Dermis blood vessel endothelial cell (primary cell): ENCODE measurements at places on chromosomes 6 and 20. TPM values are rescaled to one million over a fixed set of nuclear protein-coding genes. Genes with fewer than 3 reads are reported as not detected.
A peak's percentile ranks its signal among the peaks of the same experiment; 100 is the strongest.

Gene PRDM13
- total RNA-seq: not detected in 2 replicates

Gene CST2
- total RNA-seq: not detected in 2 replicates

Gene LTB
- total RNA-seq: 3.4 and 30.5 TPM in 2 replicates

Gene CST1
- total RNA-seq: 0.19 TPM in 1 of 2 replicates, not detected in the other

DNA sequence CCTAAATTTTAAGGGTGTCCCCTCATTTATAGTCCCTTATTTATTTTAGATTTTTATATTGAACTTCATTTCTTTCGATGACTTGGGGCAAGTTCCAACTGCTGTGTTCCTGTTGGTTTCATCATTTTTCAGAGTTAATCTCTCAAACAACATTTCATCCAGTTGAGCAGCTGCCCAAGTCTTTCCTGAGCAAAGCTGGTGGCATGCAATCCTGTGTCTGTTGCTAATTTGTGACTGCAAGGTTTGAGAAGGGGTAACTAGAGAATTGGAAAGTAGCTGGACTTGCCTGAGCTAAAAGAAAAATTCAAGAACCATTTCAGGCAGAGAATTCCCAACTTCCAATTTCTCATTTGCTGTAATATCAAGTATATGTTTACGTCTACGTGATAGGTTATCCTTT, 881.5 kb upstream of the SLC35B3 start:
- DNase-seq: no peak

DNA sequence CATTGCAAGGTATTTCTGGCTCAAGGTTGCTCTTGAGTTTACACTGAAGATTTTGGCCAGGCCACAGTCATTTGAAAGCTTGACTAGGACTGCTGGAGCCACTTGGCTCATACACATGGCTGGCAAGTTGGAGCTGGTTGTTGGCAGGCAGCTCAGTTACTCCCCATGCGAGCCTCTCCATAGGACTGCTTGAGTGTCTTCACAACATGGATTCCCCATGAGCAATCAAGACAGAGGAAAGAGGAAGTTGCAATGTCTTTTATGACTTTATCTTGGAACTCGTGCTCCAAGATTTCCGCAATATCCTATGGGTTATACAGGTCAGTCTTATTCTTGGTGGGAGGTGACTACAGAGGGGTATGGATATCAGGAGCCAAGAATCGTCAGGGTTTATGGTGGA, 1.4 kb upstream of the MANBAL start:
- DNase-seq: no peak

DNA sequence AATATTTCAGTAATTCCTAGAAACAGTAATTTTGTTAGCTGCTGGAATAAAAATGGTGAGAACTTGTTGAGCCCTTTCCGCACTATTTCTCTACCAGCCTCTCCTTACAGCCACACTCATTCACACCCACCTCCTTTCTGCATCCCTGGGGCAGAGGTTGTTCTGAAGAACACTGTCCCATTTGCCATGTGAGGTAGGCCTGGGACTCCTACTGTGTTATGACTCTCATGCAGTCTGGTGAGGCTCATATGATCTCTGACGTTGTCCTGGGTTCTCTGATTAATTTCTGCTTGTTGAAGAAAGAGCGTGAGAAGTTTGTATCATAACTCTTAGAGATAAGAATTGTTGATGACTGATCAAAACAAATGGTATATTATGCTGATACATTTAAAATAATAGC, 4.1 kb upstream of the KCNQ5 start:
- DNase-seq: no peak

GRCh38 chr6:167157863-167158262, at the start of gene GPR31:
GPR31 (minus strand) TSS chr6:167157980; CDS start chr6:167157831, 149 bp downstream.
- no peak for DNase-seq

GRCh38 chr20:3781153-3781910, at the start of gene SPEF1:
SPEF1 (minus strand) TSS chr20:3781448; CDS start chr20:3781287, 161 bp downstream.
- DNase-seq: peak; percentile 93

GRCh38 chr20:23643659-23644058, 5.9 kb upstream of the CST3 start:
- DNase-seq: no peak

DNA sequence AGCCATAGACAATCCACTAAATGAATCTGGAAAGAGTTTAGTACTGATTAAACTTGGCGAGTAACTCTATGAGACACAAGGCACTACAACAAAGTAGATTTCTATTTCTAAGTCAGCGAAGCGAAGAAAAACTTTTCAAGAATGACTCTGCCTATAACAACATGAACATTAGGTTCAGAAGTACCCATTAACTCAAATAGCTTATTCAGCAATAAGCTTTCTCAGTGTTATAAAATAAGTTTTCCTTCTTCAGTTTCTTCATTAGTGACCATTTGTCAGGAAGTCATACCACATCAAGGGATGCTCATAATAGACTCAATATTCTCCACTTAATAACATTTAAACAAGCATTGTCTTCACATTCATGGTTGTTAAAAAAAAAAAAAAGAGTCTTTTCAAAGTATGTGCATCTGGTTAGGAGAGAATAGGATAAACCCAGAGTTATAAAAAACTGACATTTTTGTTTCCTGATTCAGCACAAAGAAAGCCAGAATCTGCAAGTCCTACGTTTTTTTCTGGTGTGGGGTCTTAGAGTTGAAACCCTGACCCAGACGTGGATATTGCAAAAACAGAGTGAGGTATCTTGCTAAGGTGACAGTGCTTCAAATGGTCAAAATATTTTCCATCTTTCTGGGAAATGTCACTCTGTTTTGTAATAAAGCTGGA, 148.2 kb upstream of the PREP start:
- no peak for DNase-seq

GRCh38 chr20:45629496-45630100, at the start of gene WFDC10A:
WFDC10A (plus strand) TSS chr20:45629739; CDS start chr20:45629814, 75 bp downstream.
- peak; percentile 56 for DNase-seq

- DNase-seq: no peak
These were observed 57.1 kb downstream of the MAP3K4 start for GRCh38 chr6:161048641-161049040.

DNA sequence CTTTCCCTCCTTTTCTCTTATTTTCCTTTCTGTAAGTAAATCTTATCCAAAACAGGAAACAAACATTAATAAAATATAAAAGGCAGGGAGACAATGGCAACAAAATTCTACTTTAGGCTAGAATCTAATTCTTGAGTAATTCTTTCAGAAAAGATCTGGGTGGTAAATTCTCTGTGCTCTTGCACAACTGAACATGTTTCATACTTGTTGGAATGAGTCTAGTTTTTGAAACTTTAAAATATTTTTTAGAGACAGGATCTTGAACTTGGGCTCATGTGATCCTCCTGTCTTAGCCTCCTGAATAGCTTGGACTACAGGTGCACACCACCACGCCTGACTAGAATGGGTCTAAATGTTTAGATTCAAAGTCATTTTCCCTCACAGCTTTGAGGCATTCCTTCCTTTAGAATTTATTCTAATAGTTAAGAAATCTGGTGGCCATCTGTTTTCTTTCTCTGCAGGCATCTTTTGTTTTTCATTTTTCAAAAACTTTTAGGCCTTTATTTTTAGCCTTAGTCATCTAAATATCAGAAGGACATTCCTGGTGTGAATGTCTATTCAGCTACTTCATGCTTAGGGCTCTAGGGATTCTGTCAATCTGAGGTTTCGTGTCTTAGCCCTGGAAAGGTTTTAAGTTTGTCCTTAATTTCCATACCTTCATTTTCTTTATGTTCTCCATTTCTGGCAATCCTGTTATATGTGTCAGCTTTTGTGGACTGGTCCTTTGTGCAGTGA, 76.5 kb downstream of the CDKAL1 start:
- no peak for DNase-seq

- DNase-seq: no peak
These were observed 149.5 kb downstream of the TMEM200A start for GRCh38 chr6:130515306-130515705.

DNA sequence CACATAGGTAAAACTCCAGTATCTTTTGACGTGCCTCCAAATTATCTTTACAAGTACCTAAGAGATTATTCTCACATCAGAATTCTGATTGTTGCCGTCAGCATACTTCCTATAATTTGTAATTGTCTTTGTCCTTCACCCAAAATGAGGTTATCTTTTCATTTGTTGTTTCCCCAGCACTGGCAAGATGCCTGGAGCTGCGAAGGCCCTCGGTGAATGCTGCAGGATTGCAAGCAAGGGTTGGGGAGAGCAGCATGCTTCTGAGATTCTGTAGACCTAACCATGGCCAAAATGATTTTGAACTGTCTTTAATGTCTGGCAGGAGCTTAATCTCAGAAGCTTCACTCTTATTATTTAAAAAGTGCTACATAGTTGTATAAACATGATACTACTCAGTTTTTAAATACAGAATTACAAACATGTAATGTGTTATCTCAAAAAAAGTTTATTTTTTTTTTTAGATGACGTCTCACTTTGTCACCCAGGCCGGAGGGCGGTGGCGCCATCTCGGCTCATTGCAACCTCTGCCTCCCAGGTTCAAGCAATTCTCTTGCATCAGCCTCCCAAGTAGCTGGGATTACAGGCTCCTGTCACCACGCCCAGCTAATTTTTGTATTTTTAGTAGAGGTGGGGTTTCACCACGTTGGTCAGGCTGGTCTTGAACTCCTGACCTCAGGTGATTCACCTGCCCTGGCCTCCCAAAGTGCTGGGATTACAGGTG, 88.7 kb downstream of the ELOVL5 start:
- DNase-seq: no peak

- no peak for DNase-seq
These were observed 33.0 kb downstream of the BACH2 start for GRCh38 chr6:90263633-90264032.

DNA sequence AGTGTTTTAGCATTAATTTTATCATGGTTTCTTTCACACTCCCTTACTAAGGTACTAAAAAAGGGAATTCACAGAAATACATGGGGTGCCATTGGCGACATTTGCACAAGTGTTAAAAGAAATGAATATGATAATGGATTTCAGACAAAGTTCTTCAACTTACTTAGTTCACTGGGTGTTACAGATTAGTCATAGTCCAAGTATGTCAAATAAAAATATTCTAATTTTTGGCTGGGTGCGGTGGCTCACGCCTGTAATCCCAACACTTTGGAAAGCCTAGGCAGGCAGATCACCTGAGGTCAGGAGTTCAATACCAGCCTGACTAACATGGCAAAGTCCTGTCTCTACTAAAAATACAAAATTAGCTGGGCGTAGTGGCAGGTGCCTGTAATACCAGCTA, 286.1 kb upstream of the TFAP2D start:
- DNase-seq: no peak
